Heart right ventricle (tissue), 16 donors: ENCODE measurements at places on chromosomes 16 and 17.

DNA sequence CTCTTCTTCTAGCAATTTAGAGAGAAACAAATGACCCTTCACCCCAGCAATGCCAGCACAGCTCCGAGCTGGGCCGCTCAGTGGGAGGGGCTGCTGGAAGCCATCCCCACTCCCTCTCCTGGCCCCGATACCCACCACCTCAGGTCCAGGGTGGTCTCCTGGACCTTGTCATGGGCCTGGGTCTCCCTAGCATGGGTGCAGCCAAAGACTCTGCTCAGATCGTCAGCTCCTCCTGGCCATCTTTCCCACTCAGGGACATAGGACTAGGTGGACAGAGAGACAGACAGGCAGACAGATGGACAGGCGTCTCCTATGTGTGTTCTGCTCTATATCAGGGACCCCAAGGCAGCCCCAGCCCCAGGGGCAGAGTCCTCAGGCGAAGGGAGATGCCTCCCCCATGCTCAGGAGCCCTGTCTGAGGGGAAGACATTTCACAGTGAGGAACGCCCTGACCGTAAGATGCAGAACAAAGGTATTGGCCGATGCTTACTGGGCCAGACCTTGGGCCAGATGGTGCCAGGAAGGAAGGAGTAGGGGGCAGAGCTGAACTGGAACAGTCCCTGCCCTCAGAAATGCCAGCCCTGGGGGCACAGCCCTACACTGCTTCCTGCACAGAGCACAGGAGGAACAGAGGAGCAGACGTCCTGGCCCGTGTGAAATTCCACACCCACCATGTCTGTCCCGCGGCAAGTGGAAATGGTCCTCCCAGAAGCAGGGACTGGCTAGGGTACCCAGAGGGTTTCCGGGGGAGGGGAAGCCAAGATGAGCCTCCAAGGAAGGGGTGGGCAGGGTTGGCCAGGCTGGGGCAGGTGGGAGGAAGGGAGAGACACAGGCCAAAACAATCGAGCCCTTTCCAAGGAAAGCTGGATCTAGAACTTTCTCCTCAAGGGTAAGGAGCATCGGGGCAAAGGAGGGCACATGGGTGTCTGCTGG is 13.0 kb downstream of the PITPNM3 start:
- no peak for DNase-seq

- no peak for DNase-seq
These were observed 30.6 kb downstream of the CENPV start for GRCh38 chr17:16322636-16323035.

DNA sequence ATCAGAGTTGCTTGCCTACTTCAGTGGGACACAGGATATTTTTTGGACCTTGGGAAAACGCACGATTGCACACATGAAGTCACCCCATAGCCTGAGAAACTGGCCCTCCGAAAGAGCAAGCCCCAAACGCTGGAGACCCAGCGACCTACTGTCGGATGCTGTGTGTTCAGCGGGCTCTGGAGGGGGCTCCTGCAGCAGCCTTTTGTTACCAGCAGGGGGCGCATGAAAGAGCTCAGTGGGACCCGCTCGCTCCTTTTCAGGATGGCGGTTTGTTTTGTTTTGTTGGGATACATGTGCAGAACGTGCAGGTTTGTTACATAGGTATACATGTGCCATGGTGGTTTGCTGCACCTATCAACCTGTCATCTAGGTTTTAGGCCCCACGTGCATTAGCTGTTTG is 28.4 kb downstream of the MYH3 start:
- DNase-seq = no peak

DNA sequence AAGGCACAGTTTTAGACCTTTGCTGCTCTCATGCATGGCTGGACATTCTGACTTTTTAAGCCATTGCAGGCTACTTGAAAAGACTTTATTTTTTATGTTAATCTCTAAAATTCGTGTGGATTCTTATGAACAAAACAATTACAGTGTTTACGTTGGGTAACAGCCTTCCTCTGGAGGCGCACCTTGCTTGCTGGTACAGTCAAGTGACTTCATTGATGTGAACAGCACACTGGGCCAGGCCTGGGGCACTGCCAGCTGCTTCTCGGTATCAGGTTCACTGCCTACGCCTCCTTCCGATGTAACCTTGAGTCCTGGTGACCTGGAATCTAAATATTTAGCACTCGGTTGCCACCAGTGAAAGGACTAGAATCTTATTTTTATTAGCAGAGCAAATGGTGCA is 27.8 kb downstream of the MARCHF10 start:
- DNase-seq = peak; percentile 21

DNA sequence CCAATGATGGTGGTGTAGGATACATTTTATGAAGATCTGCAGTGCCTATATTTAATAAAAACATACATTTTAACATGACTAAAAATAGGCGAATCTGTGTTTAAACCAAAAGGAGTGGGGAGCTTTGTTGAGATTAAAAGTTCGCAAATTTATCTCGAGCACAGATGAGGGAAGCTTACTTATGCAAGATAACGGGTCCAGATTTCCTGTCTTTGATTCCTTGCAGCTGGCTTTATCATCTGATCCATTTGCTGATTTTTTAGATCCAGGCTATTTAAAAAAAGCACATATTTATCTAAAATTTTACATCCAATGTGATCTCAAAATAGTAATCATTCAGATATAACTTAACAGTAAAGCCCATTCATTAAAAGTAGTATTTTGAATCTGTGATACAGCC is 57.0 kb upstream of the INTS2 start:
- no peak for DNase-seq

- DNase-seq = no peak
These were observed 113.5 kb upstream of the PLCG2 start for GRCh38 chr16:81665588-81665987.

GRCh38 chr16:81607006-81607405 is 162.4 kb downstream of the CMIP start:
- DNase-seq = no peak

DNA sequence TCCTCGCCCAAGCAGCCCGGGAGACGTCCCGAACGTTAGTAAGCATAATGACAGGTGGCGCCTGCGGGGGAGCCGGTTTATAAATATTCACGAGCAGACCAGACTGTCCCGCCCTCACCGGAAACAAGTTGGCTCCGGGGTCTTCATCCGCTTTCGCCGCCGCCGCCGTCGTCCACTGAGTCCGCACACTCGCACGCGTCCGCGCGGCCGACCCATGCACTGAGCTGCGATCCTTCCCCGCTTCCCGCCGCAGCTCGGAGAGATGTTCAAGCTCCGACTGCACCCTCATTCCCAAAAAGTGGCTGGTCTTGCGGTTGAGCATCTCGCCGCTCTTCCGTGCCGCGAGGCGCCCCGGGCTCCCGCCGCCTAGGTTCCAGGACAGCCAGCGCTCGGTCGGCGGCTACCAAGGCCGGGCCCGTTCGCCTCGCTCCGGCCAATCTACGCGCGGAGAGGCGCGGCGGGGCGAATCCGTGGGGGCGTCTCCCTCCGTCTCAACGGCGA is 385 bp downstream of the CFAP119 start:
- no peak for DNase-seq
